Thyroid gland (tissue), 4 donors: ENCODE measurements at places on chromosomes 7 and 10. TPM values are rescaled to one million over a fixed set of nuclear protein-coding genes. Genes with fewer than 3 reads are reported as not detected.

The PRSS2 gene
- not detected for total RNA-seq

The SORCS3 gene
- not detected for total RNA-seq

The GCK gene
- total RNA-seq: not detected

The CYP2C18 gene
- not detected for total RNA-seq

DNA sequence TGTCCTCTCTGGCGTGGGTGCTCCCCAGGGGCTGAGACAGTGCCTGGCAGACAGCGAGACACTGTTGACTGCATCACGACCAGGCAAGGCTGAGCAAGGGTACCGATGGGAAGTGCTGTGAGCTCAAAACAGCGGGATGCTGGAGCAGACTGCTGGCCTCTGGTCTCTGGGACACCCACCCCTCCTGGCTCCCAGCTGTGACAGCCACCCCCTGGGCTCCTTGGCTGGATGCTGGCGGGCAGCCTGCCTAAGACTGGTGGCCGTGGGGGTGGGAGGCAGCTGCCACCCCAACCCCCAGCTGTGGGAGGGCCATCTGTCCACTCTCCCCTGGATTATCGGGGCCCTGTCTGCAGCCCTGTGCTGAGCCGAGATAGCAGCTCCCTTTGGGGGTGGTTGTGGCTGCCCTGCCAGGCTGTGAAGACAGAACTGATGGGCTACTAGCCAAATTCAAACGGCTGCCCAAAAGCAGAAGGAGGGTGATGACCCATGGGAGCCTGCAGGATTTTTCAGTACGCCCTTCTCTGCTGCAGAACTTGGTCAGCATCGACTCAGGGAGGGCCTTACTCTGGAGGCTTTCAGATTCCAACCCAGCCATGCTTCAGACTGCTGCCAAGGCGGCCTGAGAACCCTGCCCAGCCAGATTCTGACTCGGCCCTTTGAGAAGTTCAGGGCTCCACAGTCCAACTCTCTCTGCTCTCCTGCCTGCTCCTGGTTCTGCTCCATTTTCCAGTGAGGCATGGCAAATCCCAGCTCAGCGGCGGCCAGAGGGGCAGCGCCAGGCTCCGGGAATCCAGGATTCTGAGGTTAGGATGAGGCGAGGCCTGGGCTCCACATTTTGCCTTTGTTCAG lies 125.3 kb downstream of the NEURL1 start:
- H3K36me3 ChIP-seq: peaks cover 7% of the 10 kb centered on the region
- H3K27ac ChIP-seq: no peak overlapping the region
- H3K4me1 ChIP-seq: peaks cover 32% of the 10 kb centered on the region
- no peaks in the 10 kb centered on the region for H3K27me3 ChIP-seq
- peak; percentile 71 for DNase-seq

GRCh38 chr10:84683550-84683949 lies 355.2 kb downstream of the CCSER2 start:
- H3K36me3 ChIP-seq: no peaks in the 10 kb centered on the region
- H3K4me1 ChIP-seq: no peaks in the 10 kb centered on the region
- no peaks in the 10 kb centered on the region for H3K27me3 ChIP-seq

DNA sequence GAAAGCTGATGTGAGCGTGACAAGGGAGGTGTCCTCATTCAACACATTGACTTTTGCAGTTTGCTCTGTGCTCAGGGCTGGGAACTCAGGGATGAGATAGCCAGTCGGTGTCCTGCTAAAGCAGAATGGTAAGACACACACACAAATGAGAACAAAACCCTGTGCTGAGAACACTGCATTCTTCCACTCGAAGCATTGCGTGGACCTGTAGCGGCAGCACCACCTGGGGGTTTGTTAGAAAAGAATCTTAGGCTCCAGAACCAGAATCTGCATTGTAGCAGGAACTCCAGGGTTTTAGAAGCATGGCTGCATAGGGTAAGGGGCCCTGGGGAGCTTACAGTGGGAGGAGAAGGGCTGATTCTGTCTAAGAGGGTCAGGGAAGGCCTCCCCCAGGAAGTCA lies 21.5 kb upstream of the OGDHL start:
- DNase-seq: no peak
- H3K27ac ChIP-seq: no peak overlapping the region
- no peaks in the 10 kb centered on the region for H3K36me3 ChIP-seq
- no peak overlapping the region for H3K4me3 ChIP-seq
- H3K4me1 ChIP-seq: no peaks in the 10 kb centered on the region
- H3K27me3 ChIP-seq: no peaks in the 10 kb centered on the region

DNA sequence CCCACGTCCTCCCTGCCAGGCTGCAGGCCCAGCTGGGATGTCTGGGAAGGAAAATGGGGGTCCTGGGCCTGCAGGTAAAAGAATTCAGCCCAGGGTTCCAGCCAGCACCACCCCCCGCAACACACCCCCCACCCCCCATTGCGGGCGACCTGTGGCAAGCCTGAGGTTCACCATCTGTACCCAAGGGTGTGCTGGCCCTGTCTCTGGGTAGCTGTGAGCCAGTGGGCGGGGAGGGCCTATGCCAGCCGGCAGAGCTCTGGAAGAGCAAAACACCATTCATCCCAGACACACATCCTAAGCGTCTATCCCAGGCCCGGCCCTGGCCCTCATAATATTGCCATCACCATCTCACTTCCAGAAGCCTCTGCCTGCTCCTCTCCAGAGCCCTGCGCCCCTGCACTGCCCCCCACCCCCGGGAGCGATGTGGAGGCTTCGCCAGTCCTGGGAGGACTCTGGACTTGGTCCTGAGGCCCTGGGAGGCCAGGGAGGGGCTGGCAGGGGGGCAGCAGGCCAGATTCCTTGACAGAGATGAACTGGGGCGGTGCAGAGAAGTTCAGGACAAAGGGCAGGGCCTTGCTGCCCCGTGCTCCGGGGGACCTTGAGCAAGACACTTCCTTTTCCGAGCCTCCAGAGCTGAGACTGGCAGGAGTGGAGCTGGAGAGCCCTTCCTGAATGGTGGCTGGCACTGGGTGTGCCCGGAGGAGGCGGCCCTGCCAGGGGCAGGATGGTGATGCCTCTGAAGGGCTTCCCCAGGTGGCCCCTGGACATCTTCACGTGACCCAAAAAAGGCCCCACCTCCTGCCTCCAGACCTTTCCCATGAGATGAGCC lies 8.7 kb upstream of the TTYH3 start:
- H3K27ac ChIP-seq: no peak overlapping the region
- H3K27me3 ChIP-seq: no peaks in the 10 kb centered on the region
- no peaks in the 10 kb centered on the region for H3K36me3 ChIP-seq
- no peak overlapping the region for H3K4me3 ChIP-seq
- peaks cover 36% of the 10 kb centered on the region for H3K4me1 ChIP-seq

- H3K4me1 ChIP-seq: peaks cover 21% of the 10 kb centered on the region
- no peak overlapping the region for H3K4me3 ChIP-seq
- no peak for DNase-seq
- no peaks in the 10 kb centered on the region for H3K27me3 ChIP-seq
- no peaks in the 10 kb centered on the region for H3K36me3 ChIP-seq
These were observed 104.6 kb downstream of the ABLIM1 start for GRCh38 chr10:114553436-114553835.

DNA sequence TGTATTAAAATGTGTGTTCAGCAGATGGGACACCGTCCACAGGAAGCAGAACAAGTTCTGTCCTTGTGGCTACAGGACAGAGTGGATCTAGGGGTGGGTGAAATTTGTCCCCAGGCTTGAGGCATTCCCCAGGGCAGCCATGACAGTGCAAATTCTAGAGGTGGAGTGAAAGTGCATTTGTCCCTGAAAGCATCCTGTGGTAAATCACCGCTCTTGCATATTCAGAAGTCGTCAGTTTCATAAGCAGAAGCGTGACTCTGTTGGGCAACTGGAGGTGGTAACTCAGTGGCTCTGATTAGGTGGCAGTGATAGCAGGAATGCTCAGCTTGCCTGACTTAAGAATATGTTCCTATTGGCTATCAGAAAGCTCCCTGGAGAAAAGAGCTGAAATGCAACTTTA lies 96.6 kb downstream of the SNX10 start:
- no peaks in the 10 kb centered on the region for H3K4me1 ChIP-seq
- H3K4me3 ChIP-seq: no peak overlapping the region
- no peaks in the 10 kb centered on the region for H3K27me3 ChIP-seq
- no peak for DNase-seq

DNA sequence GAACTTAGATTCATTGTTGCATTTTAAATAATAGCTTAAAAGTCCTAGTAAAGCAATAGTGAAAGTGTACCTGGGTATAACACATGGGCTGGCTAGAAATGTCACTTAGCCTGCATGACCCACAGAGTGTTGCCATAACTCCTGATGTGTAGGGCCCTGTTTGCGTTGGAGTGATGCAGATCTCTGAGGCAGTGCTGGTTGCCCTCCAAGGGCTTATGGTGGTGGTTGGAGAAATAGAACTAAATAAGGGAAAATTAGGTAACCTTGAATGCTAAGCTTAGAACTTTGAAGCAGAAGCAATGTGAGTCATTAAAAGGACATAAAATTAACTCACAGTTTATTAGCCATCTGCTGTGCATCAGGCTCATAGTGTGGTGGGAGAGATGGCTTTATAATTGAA lies 105.7 kb downstream of the CCNY start:
- no peak overlapping the region for H3K27ac ChIP-seq
- H3K4me1 ChIP-seq: peaks cover 7% of the 10 kb centered on the region
- no peaks in the 10 kb centered on the region for H3K27me3 ChIP-seq
- no peak for DNase-seq
- no peak overlapping the region for H3K4me3 ChIP-seq
